ENCODE measurements at places on chromosomes 1 and 21.

DNA sequence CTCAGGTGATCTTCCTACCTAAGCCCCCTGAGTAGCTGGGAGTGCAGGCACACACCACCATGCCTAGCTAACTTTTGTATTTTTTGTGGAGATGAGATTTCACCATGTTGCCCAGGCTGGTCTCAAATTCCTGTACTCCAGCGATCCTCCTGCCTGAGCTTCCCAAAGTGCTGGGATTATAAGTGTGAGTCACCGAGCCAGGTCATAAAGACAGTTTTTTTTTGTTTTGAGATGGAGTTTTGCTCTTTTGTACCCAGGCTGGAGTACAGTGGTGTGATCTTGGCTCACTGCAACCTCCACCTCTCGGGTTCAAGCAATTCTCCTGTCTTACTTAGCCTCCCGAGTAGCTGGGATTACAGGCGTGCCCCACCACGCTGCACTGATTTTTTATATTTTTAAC, 42.1 kb downstream of the KIF1B start:
- no peak for DNase-seq

DNA sequence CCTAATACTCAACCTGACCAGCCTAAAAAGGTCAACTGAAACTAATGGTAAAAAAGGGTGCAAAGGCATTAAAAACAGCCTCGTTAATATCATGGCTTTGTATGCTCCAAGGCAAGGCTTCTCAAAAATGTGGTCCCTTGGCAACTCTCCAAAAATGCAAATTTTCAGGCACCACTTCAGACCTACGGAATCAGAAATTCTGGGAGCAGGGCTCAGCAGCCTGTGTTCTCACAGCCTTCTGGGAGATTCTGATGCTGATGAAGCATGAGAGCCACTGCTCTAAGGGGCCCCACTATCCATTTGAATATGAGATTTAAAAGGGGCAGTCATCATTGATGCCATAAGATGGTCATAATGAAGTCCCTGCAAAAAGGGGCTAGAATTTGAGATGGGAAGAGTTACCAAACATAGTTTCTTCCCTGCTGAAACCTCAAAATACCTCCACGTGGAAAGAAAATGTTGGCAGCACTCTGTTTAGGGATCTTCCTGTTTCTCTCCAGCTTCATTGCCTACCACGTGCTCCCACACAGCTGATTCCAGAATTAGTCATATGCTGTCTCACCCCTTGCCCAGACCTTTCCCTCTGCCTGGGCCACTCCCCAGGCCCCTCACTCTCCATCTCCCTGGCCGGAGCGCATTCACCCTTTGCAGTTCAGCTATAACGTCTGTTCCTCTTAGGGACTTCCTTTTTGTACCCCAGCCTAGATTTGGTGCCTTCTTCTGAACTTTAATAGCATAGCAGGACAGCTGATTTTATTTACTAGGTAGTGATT, 46.7 kb downstream of the PHC2 start:
- DNase-seq: no peak

GRCh38 chr21:32611471-32611997, 643 bp downstream of the CFAP298 start:
- DNase-seq: no peak

GRCh38 chr1:230284891-230285290, 141.2 kb downstream of the PGBD5 start:
- no peak for DNase-seq

DNA sequence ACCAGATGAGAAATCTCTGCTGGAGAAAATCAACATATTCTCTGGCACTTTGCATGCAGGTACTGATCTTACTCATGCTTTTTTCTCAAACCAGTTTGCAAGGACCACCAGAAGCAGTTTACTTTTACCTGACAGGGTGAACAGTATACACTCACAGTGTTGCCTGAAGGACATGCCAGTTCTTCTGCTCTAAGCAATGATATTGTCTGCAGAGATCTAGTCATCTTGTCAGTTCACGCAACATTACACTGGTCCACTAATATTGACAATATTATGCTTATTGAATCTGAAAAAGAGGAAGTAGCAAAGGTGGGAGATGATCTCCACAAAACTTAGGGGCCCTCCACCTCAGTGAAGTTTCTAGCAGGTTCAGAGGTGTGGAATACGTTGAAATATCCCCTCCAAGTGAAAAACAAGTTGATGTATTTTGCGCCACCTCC, 3.8 kb upstream of the S100B start:
- no peak for DNase-seq

GRCh38 chr1:112988367-112988766, 32.4 kb upstream of the SLC16A1 start:
- DNase-seq: no peak

GRCh38 chr1:23441446-23442148, 17.0 kb upstream of the TCEA3 start:
- no peak for DNase-seq

- DNase-seq: no peak
Observed at GRCh38 chr1:7266561-7266960, 481.3 kb downstream of the CAMTA1 start.

DNA sequence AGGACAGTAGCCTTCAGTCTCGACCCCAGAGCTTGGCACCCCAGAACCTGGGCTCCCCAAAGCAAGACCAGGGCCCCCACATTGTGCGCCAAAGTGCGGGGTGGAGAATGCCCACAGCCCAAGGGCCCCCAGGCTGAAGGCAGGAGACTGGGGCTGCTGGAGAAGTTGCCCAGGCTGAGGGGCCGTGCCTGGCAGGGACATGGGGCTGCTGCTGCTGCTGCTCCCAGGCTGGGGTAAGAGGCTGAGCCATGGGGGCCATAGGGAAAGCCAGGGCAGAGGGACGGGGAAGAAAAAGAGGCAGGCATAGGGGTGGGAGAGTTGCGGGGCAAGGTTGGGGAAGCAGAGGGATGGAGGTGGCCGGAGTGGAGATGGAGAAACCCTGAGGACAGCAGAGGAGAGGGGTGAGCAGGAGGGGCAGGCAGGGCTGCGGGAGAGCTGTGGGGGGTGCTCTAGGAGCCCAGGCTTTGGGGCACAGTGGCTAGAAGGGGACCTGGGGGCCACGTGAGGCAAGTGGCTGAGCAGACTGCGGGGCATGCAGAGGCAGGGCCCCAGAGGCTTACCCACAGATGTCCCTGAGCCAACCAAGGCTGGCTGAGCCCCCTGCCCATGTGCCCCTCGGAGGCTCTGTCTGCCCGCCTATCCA, 18.9 kb downstream of the SLC27A3 start:
- DNase-seq: no peak

DNA sequence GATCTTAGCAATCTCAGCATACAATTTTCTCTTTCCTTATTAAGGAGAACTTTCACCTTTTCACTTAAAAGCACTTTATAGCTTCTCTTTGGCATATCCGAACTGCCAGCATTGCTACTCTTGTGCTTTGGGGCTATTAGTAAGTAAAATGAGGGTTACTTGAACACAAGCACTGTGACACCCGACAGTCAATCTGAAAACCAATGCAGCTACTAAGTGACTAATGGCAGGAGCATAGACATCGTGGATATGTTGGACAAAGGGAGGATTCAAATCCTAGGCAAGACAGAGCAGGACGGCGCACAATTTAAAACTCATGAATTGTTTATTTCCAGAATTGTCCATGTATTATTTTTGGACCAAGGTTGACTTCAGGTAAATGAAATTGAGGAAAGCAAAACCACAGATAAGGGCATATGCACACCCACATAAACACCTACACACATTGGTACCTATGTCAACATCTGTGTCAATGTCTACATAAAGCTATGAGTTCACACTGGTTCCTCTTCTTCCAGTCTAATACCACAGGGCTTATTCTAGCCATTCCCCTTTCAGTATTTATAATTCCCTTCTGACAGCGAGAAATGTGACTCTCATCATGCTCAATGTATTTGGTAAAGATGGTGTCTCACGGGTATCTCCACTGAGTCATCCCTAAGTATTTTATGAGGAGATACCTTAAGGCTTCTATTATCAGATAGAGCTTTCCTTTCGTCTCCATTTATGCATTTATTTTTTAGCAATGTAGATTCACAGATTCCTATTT, 75.3 kb upstream of the RALGPS2 start:
- no peak for DNase-seq

DNA sequence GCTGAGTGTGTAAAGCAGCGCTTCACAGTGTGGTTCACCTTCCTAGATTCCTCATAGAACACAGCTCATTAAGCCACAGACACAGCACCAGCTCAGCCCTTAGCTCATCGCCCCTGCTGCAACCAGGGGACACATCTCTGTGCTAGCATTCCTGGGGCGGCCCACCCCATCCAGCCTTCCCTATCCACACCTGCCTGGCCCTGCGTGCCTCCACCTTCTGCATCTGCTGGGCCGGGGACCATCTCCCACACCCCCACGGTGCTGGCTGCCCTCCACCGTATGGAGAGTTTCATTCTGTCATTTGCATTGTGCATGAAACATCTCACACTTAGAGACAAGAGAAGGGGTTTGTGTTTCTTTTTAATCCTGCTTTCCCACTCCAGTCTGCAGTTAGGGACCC, 35.8 kb upstream of the PRSS38 start:
- no peak for DNase-seq

DNA sequence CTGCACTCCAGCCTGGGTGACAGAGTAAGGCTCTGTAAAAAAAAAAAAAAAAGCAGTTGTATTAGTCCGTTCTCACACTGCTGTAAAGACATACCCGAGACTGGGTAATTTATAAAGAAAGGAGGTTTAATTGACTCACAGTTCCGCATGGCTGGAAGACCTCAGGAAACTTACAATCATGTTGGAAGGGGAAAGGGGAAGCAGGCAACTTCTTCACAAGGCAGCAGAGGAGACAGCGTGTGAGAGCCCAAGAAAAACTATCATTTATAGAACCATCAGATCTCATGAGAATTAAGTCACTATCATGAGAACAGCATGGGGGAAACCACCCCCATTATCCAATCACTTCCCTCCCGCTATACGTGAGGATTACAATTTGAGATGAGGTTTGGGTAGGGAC, 151.7 kb upstream of the NR5A2 start:
- no peak for DNase-seq

- DNase-seq: no peak
Observed at GRCh38 chr1:94863919-94864318, 43.8 kb downstream of the SLC44A3 start.

DNA sequence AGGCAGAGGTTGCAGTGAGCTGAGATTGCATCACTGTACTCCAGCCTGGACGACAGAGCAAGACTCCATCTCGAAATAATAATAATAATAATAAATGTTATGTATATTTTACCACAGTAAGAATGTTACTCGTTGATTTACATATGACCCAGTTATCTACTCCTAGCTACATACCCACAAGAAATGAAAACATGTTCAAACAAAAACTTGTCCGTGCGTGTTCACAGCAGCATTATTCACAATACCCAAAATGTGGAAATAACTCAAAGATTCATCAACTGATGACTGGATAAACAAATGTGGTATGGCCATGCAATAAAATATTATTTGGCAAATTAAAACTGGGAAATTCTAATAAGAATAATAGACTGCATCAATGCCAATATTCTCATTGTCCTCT, 31.7 kb upstream of the ENSA start:
- DNase-seq: no peak

DNA sequence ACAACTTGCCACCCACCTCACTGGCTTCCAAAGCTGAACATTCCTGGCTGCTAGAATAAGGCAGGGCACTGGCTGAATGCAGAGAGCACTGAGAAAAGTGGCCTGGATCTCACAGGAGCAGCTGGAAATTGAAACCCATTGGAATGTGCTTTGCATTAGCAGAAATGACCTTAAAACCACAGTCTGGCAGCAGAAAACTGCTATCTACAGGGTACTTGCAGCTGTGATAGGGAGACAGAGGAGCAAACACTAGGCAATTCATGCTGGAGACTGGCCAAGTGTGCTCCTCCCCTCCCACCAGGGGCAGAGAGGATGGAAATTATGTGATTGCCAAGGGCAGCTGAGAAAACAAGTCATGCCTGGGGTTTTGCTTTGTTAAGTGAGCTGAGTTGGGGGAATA, 47.2 kb downstream of the HSD3B1 start:
- DNase-seq: no peak

GRCh38 chr1:154778275-154778674, 91.8 kb downstream of the KCNN3 start:
- DNase-seq: no peak

- DNase-seq: no peak
Observed at GRCh38 chr1:160808289-160808688, 12.3 kb downstream of the LY9 start.

DNA sequence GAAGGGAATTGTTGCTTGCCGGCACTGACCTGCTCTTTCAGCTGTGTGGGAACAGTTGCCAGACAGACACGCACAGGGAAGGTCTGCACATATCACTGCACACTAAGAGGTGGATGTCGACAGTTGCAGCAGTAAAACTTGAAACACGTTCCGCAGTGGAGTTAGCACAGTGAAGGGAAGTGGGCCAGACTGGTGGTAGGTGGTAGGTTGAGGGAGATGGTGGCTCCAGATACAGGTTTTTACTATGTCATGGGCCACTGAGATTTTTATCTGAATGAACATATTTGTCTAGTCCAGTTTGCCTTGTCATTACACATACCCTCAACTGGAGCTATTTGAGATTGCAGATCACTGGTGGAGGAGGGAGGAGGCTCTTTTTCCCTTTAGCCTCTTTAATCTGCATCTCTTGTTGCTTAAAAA, 13.5 kb downstream of the MRPS6 start:
- no peak for DNase-seq

- DNase-seq: no peak
Observed at GRCh38 chr1:117696561-117696960, 90.7 kb downstream of the TENT5C start.

- no peak for DNase-seq
Observed at GRCh38 chr1:36864823-36865601, 169.3 kb downstream of the GRIK3 start.

- DNase-seq: no peak
Observed at GRCh38 chr21:43312011-43312410, 114.9 kb downstream of the SIK1 start.

All from substantia nigra (tissue), 51 donors.